GM23248 (cell line): ENCODE measurements at places on chromosomes 6 and 20. TPM values are rescaled to one million over a fixed set of nuclear protein-coding genes. Genes with fewer than 3 reads are reported as not detected.

DNA sequence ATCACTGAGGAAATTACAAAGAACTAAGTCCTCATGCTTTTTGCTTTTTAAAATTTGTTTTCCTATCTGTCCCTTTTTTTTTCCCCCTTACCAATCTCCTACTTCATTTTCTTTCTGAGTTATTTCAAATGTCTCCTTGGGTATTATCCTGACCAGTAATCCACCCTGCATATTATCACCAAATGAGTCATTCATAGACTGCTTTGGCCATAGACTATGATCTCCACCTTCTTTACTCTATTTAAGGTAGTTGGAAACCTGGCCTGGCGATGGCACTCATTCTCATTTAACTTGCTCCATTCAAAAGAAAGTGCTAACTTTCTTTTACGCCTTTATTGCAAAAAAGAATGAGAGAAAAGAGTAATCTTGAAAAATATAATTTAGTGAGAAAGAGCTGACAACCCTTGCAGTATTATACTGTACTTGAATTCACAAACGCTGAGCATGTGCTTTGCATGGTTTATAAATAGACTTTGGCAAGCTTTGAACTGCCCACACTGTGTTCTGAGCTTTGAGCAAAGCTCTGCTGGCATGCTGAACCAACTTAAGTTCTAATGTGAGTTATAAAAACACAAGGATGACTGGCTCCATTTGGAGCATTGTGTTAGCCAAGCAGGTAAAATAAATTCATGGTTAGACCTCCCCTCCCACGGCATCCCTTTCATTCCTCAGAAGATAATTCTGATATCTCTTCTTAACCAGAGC is 198.9 kb downstream of the NKAIN2 start:
- no peak for DNase-seq
- no peaks in the 10 kb centered on the region for H3K36me3 ChIP-seq
- H3K4me1 ChIP-seq, result no peaks in the 10 kb centered on the region
- H3K27ac ChIP-seq, result no peak overlapping the region
- no peaks in the 10 kb centered on the region for H3K27me3 ChIP-seq

GRCh38 chr6:111184827-111185532 is 97.7 kb downstream of the SLC16A10 start:
- no peaks in the 10 kb centered on the region for H3K36me3 ChIP-seq
- no peaks in the 10 kb centered on the region for H3K4me1 ChIP-seq
- H3K27ac ChIP-seq, result no peak overlapping the region

- H3K27ac ChIP-seq, result peak overlapping the region; percentile 97
- H3K4me1 ChIP-seq, result peaks cover 9% of the 10 kb centered on the region
- H3K4me3 ChIP-seq, result peak overlapping the region; percentile 99
- peak; percentile 84 for DNase-seq
- peaks cover 16% of the 10 kb centered on the region for H3K36me3 ChIP-seq
- no peaks in the 10 kb centered on the region for H3K27me3 ChIP-seq
Observed at GRCh38 chr6:81753711-81754577, 1.5 kb upstream of the TENT5A start.

- no peak overlapping the region for H3K4me3 ChIP-seq
- H3K4me1 ChIP-seq, result no peaks in the 10 kb centered on the region
- DNase-seq, result no peak
- no peaks in the 10 kb centered on the region for H3K27me3 ChIP-seq
- no peak overlapping the region for H3K27ac ChIP-seq
Observed at GRCh38 chr6:89786970-89787369, 32.6 kb downstream of the MDN1 start.

GRCh38 chr6:167797476-167798265 is 29.0 kb upstream of the AFDN start:
- H3K36me3 ChIP-seq, result no peaks in the 10 kb centered on the region
- H3K4me1 ChIP-seq, result no peaks in the 10 kb centered on the region
- DNase-seq, result no peak
- H3K27me3 ChIP-seq, result peaks cover 18% of the 10 kb centered on the region

Gene WFDC12
- not detected in 2 replicates for total RNA-seq
